ENCODE measurements at places on chromosomes 5 and 9.

GRCh38 chr5:112385566-112385965 lies 33.5 kb downstream of the EPB41L4A start:
- DNase-seq: no peak

GRCh38 chr5:107580889-107581820 lies 89.6 kb downstream of the EFNA5 start:
- DNase-seq: peak; percentile 41

DNA sequence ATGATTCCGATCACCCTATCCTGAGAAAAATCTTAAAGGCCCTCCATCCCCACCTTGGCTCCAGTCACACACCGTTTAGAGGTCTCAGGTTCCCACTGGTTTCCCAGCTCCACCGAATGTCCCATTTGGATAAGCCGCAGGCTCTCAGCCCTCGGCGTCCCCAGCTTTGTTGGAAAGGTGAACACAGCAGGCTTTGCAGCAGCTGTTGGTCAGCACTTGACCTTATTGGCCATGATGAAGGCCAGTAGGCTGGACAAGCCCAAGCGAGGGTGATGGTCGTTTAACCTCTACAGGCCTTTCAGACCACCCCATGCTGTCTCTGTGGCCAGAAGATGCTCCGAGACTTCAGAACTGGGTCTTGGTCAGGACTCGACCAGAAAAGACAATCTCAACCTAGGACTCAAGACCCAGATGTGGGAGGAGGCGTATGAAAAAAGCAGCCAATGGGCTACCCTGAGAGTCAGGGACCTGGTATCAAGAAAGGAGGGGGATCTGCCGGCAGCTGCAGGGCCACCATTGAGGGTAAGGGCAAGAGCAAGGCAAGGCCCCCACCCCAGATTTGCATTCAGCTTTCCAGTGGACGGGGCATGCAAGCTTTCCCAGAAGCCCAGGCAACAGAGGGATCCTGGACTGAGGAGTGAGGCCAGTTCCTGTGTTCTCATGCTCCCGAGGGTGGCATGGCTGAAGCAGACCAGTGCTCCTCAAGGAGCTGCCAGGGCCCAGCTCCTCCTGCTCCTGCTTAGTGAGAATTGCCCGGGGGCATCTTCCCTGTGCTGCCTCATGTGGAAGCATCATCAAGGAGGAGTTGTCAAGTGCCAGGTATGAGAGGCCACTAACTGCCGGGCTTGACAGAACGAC lies 13.4 kb downstream of the UBE2QL1 start:
- DNase-seq: no peak

- DNase-seq: no peak
Measured at GRCh38 chr9:119986713-119987112, 593.3 kb downstream of the CDK5RAP2 start.

DNA sequence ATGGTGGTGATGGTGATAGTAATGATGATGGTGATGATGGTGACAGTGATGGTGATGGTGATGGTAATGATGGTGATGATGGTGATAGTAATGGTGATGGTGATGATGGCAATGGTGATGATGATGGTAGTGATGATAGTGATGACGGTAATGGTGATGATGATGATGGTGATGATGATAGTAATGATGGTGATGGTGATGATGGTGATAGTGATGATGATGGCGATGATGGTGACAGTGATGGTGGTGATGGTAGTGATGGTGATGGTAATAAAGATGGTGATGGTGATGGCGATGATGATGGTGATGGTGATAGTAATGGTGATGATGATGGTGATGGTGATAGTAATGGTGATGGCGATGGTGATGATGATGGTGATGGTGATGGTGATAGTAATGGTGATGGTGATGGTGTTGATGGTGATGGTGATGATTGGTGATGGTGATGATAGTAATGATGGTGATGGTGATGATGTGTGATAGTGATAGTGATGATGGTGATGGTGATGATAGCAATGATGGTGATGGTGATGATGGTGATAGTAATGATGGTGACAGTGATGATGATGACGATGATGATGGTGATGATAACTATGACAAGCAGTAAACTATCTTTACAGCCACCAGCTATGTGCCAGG lies 38.6 kb downstream of the PHF2 start:
- no peak for DNase-seq

DNA sequence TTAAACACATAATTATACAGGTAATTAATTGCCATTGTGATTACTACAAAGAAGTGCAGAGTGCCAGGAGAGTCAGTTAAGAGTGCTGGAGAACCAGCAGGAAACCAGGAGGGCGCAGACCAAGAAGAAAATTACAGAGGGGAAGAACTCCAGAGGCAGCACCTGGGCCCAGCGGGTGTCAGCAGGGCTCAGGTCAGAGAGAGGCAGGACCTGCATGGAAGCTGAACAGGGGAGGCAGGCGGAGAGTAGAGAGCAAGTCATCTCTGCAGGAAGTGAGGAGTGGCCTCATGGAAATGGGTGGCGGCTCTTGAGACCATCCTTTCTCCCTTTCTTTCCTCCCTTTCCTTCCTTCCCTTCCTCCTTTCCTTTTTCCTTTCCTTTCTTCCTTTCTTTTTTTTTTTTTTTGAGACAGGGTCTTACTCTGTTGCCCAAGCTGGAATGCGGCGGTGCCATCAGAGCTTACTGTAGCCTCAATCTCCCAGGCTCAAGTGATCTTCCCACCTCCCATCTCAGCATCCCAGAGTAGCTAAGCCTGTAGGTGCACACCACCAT lies 4.0 kb upstream of the ZBTB34 start:
- no peak for DNase-seq

DNA sequence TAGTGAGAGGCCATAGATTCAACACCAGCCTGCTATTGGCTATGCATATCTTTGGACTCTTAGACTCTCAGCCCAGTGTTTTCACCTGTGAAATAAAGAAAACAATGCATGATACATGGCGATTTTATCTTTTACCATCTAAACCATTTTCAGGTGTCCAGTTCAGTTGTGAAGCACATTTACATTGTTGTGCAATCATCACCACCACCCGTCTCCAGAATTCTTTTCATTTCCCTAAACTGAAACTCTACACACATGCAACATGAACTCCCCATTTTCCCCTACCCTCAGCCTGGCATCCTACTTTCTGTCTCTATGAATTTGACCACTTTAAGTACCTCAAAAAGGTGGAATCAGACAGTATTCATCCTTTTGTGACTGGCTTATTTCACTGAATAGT lies 420.6 kb downstream of the MED10 start:
- no peak for DNase-seq

DNA sequence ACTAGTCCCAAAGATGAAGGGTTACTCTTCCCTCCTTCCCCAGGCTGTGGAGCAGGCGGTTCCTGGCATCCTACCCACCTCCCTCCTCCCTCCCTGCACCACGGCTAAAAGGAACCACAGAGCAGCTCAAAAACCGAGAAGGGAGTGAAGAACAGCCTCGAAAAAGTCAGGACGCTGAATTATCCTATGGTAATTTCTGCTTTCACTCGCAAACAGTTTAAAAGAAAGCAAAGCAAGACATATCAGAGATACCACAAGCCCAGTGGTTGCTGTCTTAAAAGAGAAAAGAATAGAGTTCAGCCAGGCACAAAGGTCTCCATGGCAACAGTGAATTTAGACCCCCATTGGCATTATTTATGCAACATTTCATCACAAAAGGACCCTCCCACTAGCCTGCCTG lies 315.4 kb downstream of the CTNND2 start:
- no peak for DNase-seq

DNA sequence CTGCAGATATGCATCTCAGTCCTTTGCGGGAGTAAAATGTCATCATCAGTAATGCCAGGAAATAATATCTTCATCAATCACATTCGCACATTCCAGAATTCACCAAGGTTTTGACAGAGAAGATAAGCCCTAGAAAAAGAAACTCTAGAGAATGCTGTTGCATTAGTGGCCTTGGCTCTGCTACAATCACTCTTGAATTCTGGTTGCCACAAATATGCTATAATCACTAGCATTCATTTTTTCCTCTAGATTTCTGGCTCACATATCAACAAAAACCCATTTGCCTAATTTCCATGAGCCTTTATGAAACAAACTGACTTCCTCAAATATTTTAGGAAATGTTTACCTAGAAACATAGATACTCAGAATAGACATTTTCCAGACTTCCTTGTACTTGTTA lies 653.4 kb downstream of the ANXA1 start:
- DNase-seq: no peak

DNA sequence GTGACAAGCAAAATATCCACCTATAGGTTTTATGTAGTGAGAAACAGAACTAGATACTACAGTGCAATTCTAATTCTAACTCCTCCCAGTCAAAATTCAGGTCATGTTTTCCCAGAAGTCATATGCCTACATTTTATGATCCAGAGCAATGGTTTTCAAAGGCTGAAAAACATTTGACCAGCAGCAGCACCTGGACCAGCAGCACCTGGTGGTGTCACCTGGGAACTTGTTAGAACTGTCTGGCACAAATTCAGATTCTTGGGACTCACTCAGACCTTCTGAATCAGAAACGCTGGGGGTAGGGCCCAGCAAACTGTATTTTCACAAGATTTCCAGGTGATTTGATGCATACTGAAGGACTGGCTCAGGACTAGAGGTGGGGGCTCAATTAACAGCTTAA lies 367.7 kb upstream of the RFX3 start:
- no peak for DNase-seq

- DNase-seq: peak; percentile 21
Measured at GRCh38 chr5:41772785-41773442, 97.3 kb downstream of the OXCT1 start.

DNA sequence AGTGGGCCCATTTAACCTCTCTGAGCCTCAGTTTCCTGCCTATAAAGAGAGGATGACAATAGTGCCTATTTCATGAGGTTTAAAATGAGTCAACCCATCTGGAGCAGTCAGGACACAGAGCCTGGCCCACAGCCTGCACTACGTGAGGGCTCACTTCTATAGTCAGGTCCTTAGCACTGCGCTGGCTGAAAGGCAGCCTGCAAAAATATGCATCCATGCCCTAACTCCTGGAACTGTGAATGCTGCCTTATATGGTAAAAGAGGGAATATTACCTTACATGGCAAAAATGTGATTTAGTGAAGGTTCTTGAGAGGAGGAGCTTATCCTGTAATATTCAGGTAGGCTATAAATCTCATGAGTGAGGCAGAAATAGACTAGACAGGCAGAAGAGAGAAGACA lies 98.5 kb downstream of the GABBR2 start:
- DNase-seq: no peak

DNA sequence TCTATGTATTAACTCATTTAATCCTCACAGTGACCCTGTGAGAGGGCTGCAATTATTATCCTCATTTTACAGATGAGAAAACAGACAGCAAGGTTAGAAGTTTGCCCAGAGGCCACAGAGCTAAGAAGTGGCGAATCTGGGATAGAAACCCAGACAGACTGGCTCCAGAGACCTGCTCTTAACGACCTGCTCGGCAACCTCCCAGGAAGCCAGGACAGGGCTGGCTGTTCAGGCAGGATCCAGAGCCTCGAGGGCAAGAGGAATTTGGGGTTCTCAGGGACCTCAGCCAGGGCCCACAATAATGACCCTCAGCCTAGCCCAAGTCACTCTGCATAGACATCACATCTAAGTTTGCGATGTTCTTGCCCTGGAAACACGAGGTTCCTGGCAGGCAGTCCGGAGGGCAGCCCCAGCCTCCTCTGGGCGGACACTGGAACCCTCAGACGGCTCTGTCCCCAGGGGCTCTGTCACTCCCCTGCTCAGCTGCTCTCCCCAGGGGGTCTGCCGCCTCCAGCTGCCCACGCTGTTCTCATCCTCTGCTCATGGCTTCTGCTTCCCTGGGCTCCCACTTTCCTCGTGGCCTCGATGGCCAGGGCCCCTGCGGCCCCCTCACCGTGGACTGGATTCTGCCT lies 138.5 kb upstream of the ERCC6L2 start:
- DNase-seq: no peak

GRCh38 chr5:122093415-122094180 lies 15.5 kb upstream of the LOX start:
- DNase-seq: peak; percentile 62

DNA sequence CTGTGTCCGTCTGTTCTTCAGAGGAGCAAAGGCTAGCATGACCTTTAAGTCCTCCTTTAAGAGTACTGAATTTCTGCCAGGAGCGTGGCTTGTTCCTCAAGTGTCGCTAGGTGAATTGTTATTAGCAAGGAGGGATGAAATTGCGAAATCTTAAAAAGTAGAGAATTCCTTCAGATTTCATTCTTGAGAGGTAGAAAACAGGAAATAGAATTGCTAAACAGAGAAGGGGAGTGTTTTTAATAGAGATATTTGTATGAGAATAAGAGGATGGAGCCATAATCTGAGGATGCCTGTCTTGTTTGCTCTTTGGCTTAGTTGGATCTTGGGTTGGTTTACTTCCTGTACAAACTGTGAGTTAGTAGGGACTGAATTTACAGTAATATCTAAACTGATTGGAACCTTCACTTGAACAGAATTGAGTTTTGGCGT lies 39.2 kb downstream of the EXOSC2 start:
- DNase-seq: no peak

GRCh38 chr9:128892221-128892921 lies 10.4 kb downstream of the LRRC8A start:
- peak; percentile 96 for DNase-seq

- DNase-seq: no peak
Measured at GRCh38 chr9:127848756-127849504, 5.5 kb downstream of the ENG start.

- no peak for DNase-seq
Measured at GRCh38 chr5:1703352-1704050, 96.1 kb downstream of the MRPL36 start.

GRCh38 chr5:174645677-174646076 lies 78.7 kb upstream of the MSX2 start:
- DNase-seq: no peak

GRCh38 chr9:89923961-89924504 lies 319.2 kb downstream of the GADD45G start:
- no peak for DNase-seq

DNA sequence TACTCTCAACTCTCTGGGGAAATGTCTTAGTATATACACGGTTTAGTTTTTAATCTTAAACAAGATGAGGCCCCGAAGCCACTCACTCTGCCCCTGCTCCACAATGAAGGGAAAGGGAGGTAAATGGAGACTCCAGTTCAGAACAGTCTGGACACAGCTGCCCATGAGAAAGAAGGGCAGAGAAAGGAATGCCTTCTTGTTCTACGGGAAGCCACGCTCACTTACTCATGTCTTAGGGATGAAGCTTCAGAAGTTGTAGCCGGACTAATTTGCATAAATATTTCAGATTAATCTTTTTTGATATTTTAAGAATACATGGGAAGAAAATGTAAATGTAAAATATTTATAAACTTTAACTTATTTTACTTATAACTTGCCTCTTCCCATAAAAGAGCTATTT lies 94.0 kb downstream of the COL23A1 start:
- no peak for DNase-seq

- no peak for DNase-seq
Measured at GRCh38 chr5:33937707-33938506, 1.7 kb downstream of the RXFP3 start.

GRCh38 chr5:152542741-152543140 lies 137.7 kb upstream of the NMUR2 start:
- no peak for DNase-seq

DNA sequence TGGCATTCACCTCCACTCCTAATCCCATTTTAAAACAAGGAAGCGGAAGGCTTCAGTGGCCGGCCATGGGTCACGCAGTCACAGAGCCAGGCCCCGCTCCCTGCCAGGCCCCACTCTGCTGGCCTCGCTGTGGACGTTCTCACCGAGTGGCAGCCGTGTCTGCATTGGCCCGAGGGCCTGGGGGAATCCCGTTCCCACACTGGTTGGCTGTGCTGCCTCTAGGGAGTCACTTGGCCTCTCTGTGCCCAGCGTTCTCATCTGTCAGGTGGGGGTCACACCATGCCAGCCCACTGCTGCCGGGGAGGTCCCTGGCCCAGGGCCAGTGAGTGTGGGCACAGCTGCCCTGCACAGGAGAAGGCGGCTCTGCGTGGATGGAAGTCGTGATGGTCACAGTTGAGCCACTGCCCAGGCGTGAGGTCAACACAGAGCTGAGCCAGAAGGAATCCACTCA lies 13.4 kb upstream of the SLC9A3 start:
- DNase-seq: no peak
